Activated CD4-positive, CD25-positive, alpha-beta regulatory T cell treated with anti-CD3 and anti-CD28 coated beads, Interleukin-2, amount 50 U/mL, for 72 hours (primary cell): ENCODE measurements at places on chromosomes 7 and 10.

GRCh38 chr7:76280408-76280807 lies 22.1 kb upstream of the HSPB1 start:
- no peak for DNase-seq

DNA sequence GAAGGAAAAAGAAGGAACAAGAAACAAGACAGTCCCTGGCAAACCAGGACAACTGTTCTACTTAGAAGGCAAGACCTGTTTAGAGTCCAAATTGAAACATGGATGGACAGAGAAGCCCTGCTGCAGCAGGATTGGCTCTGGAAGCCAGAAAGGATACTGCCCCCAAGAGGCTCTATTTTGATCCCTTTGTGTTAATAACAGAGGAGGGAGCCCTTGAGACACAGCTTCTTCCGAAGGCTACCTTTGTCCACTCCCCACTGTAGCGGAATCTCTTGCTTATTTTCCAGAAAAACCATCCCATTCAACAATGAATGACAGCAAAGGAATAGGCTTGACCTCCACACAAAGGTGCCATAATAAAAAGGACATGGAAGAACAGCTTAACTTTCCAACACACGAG lies 120.3 kb upstream of the FOXK1 start:
- DNase-seq: no peak

DNA sequence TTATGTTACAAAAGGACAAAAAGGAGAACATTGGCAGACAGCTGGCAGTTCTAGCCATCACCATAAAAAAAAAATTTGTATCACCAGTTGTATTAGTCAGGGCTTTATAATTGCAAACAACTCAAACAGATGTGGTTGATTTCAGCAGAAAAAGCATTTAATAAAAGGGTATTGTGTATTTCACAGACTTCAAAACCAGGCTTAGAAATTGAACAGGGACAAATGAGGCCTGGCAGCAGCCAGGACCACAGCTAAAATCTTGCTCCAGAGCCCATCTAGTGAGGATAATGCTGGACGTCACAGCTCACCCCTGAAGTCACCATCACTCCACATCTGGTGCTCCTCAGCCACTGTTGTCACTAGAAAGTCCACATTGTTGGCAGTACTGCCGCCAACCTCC lies 52.9 kb upstream of the CALD1 start:
- DNase-seq: no peak

DNA sequence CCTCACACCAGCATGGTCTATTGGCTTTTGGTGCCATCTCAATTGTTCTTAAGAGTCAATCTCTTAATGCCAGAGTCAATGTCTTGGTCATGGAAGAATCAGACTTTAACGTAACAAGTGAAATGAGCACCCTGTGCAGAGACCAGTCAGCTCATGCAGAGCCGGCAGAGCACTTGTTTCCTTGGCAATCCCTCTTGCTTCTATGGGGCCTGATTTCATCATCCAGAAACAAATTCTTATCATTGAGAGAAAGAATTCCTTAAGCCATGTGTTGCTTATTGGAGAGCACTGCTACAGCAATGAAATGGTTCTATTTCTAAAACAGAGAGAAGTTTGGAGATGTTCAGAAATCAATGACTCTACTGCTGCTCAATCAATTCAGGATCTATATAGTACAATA lies 212.8 kb downstream of the IPMK start:
- DNase-seq: no peak

GRCh38 chr7:8387551-8388256 lies 45.7 kb upstream of the NXPH1 start:
- DNase-seq: no peak

DNA sequence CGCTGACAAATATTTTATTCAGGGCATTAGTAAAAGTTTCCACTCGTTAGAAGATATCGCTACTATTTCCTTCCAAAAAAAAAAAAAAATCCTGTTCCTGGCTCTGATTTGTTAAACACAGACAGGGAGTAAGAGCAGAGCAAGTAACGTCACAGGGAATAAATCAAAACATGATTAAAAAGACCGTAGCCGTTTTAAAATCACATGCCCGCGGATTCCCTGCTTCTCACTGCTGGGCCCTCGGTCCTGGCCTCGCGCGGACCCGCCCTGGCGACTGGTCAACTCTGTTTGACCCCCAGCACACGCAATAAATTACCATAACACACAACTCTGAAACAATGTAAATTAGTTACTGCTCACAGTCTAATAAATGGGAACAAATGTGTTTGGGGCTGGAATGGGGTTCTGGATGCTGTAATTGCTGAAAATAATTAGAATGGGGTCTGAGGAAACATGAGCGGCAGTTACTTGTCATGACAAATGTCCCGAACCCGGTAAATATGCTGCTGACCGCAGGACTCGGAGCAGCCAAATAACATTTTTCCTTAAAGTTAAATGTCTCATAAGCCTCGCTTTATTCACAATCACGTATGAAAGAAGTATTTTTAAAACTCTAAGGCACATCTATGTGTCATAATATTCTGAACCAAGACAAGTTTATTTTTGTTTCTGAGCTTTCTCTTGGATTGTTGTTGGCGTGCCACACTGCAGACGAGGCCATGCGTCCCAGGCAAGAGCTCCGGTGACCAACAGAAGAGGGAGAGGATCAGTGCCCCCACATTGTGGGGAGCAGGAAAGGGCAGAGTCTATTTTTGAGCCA lies 17.9 kb downstream of the EBF3 start:
- DNase-seq: no peak

DNA sequence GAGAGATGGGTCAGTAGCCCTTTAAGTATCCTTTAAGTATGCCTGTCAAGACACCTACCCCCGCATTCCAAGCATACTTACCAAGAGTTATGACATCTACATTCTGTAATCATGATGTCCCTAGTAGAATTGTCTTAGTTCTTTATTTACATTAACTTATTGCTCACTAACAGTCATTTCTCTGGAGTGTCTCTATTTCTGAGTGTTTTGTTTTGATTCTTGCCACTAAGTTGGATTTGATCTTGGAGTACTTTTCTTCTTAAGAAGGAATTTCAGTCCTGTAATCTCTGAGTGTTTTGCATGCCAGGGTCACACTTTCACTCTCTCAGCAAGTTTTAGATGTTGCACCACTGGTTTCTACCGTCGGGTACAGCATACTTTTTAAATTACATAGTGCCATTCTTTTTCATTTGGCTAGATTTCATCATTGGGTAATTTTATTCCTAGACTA lies 1053.9 kb downstream of the KCNMA1 start:
- DNase-seq: no peak

DNA sequence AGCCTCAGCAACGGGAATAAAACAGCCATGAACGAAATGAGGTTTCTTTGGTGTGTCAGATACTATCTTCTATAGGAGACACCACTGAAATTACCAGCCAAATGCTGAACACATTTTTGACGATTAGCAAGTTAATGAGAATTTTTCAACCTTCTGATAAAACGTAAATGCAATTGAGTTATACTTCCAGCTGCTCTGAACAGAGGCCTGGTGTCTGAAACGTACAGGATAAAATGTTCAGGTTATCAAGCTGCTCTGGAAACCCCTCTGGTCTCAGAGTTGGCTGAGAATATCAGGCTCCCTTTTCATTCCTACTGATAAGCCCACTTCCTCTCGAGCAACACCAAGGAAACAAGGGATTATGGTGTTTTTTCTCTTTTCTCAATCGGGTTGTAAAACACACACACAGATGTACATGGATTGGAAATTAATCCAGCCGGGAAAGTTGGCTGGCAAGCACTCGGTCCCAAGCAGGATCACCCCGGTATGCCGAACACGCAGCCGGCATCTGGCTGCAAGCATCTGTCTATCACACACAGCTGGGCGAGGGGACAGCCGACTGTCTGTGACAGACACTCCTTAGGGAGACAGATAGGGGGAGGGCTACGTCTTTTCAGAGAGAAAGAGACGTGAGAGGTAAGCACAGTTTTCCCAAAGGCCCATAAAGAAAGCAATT lies 171.8 kb downstream of the PRKAG2 start:
- DNase-seq: no peak

DNA sequence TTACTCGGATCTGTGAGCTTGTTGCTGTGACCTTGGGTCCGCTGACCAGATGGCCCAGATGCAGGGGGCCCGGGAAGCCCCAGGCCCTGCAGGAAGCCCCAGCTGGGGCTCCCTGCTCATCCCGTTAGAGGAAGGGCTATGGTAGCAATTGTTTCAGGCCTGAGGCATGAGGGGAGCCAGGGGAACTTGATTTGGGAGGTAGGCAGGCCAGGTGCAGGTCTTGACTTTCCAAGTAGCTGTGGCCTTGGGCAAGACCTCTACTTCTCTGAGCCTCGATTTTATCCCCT lies 55.0 kb upstream of the CXCL12 start:
- DNase-seq: no peak

DNA sequence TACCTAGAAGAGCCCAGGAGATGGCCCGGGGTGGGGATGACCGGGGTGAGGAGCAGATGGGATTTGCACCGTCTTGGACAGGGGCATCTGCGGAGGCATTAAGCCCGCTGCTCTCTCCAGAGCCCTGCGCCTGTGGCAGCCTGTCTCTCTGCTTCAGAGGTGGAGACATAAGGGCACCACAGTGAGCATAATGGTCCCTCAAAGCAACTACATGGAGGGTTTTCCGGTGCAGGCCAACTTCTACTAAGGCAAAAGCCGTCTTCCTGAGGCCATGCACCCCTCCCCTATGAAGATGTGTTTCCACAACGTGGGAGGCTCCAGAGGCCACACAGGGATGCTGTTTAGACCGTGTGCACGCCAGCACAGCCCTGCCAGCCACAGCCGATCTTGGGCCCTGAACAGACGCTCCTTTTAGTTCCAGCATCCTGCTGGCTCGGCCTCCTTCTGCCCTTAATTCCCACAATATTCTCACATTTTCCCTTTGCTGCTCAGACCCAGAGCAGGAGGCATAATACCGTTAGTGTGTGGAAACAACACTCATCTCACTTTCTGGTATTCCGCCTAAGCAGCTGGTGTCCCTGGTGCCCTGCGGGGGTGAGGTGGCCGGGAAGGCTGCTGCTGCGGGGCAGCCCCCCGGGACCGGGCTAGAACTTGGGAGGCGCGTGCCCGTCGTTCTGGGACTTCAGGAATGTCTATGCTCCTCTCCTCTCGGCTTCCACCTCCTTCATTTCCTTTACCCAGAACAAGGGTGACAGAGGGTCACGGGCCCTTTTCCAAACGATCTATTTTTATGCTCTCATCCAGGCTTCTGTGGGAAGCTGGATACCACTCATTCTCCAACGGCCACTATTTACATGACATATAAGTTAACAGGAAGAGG lies 266.9 kb downstream of the TNS3 start:
- no peak for DNase-seq

DNA sequence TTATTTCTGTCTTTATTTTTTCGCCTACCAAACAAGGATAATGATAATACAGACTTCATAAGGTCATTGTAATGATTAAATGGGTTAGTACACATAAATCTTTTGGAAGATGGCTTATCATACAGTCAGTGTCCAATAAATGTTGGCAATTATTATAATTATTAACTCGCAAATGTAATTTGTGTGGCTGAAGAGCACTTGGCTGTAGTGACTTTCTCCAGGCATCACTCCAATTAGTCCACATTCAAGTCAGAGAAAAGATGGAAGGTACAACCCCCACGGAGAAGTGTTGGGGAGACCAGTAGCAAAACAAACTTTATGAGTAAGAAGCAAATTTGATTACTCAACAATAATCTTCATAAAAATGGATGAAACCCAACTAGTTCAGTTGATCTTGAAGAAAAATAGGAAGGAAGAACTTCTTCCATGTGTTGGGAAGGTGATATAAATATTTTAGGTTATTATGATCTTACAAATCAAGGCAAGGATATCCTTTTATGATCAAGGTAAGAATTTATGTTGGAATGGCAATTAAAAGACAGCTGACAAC lies 5.1 kb downstream of the AOAH start:
- DNase-seq: no peak

DNA sequence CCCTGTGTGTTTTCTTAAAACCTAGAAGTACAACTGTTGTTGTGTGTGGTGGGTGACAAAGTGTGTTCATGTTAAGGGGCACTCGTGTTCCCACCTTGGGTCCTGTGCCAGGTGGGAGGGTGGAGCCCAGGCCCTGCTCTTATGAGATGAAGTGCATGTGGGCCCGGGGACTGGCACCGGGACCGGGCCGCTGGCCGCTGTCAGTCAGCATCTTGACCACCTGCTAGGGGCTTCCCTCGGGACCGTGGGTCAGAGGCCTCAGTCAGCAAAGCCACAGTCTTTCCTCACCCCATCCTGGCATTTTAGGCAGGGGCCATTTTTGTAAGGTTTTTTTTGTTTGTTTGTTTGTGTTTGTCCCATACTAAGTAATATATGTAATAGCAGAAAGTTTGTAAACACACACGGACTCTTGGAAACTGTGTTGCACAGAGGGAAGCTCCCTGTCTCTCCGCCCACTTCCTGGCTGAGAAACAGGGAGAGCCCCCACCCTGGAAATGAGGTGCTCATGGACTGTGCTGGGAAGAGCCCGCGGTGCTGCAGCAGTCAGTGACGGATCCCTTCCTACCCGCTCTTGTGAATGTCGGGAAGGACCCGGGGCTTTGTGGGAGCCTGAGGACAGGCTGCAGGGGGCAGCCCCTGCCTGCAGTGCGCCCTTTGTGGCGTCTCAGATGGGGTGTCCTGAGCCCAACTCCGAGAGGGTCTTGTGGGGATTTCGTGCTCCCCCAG lies 13.4 kb downstream of the AGAP3 start:
- DNase-seq: no peak

- DNase-seq: no peak
Measured at GRCh38 chr10:117454502-117454901, 79.3 kb upstream of the PDZD8 start.

DNA sequence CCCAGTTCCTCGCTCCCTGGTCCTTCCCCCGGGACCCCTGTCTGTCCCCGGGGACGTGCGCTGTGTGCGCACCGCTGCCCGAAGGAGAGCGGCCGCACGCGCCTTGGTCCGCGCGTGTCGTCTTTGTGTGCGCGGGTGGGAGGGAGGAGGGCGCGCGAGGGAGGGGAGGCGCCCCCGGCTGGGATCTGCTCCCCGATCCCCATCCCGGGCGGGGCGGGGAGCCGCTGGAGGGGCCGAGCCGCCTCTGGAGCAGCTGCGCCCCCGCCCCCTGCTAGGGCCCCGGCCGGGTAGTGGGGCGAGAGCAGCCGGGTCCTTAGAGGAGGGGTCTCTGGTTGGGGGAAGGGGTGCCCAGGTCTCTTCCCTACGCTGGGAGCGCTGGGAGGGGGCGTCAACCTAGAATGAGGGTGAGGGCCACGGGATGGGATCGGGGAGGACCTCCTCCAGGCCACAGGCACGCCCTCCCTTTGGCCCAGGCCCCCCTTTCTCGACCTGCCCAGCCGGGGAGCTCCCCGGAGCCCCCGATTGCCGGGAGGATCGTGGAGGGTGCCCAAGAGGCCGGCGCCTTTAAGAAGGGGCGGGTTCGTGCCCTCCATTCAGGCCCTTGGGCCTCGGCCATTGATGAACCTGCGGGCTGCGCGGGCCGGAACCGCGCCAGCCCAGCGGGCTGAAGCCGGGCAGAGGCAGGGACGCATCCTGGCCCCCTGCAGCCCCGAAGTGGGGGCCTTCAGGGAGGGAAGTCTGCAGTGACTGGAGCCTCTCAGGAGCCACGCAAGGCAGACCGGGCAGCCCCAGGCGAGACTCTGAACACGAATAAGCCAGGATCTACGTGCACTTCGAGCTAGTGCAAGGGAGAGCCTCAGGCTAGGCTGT lies 678 bp downstream of the SH2B2 start:
- no peak for DNase-seq

- DNase-seq: no peak
Measured at GRCh38 chr10:31908157-31908556, 20.5 kb downstream of the ARHGAP12 start.
